ENCODE measurements at places on chromosomes 6 and 20. TPM values are rescaled to one million over a fixed set of nuclear protein-coding genes. Genes with fewer than 3 reads are reported as not detected.

Gene AIF1
- total RNA-seq: not detected

Gene CARMIL1
- total RNA-seq: 10.7 TPM

Gene HCK
- not detected for total RNA-seq

Gene KCNK16
- not detected for total RNA-seq

Gene C6orf89
- total RNA-seq: 20.9 TPM

Gene ABCF1
- 43.1 TPM for total RNA-seq

Gene TFAP2D
- not detected for total RNA-seq

Gene TMEM200A
- 0.98 TPM for total RNA-seq

Gene FAM162B
- total RNA-seq: not detected

Gene MAK
- 0.07 TPM for total RNA-seq

Gene TGM3
- total RNA-seq: 0.14 TPM

Gene CLIC5
- not detected for total RNA-seq

Gene LAMA2
- total RNA-seq: 0.37 TPM

Gene FKBP5
- 64.7 TPM for total RNA-seq

Gene SPAG4
- 1.5 TPM for total RNA-seq

Gene C6orf132
- total RNA-seq: 36.0 TPM

Gene MEP1A
- total RNA-seq: 0.21 TPM

Gene CCR6
- not detected for total RNA-seq

Gene CNKSR3
- total RNA-seq: 3.2 TPM

Gene HLA-DMB
- total RNA-seq: not detected
